ENCODE measurements at places on chromosomes 5 and 9.

GRCh38 chr5:10801931-10802666, 41.1 kb upstream of the DAP start:
- DNase-seq: no peak

DNA sequence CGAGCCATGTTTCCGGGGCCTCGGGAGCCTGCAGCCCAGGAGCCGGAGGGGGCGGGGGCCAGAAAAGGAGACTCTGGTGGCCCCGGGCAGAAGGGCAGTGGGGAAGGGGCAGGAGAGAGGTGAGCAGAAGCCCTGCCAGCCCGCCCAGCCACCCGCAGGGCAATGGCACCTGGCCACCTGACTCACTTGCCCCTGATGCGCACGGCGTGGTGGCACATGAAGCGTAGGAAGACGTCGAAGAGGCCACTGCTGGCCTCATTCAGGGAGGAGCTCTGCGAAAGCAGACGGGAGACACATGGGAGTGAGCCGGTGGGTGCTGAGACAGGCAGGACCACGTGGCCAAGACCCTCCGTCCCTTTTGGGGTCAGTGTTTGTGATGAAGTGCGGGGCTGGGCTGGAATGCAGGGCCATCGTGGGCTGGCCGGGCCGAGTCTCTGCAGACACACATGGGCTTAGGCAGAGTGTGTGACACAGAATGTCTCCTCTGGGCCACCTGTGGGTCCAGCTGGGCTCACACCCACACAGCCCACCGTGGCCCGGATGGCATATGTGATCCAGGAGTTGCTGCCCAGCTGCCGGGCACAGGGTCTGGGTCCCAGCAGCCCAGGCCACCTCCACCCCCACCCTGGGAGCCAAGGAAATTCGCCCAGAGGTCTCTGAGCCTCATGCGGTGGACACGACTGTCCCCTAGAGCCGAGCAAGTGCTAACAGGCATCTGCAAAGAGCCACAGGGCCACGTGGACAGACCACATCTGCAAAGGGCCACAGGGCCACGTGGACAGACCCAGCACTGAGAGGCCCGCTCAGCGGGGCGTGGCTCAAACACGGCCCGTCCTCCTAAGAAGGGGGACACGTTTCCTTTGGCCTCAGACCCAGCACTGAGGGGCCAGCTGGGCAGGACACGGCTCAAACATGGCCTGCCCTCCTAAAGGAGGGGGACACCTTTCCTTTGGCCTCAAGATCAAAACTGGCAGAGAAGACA, 23.6 kb downstream of the TERT start:
- DNase-seq: no peak

DNA sequence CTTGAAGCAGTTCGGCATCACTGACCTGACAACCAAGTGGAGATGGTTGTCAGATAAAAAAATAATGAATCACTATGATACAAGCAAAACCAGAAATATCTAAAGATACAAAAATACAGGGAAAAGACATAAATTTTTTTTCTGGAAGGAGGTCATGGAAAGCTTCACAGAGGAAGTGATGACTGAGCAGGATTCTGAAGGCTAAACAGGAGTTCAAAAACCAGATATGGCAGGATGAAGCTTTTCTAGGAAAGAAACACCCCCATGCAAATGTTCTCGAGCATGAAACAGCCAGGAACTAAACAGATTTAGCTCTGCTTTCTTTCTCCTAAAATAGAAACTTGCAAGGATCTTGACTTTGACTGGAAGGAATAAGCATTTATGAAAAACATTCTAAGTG, 60.7 kb upstream of the IFNE start:
- DNase-seq: no peak

DNA sequence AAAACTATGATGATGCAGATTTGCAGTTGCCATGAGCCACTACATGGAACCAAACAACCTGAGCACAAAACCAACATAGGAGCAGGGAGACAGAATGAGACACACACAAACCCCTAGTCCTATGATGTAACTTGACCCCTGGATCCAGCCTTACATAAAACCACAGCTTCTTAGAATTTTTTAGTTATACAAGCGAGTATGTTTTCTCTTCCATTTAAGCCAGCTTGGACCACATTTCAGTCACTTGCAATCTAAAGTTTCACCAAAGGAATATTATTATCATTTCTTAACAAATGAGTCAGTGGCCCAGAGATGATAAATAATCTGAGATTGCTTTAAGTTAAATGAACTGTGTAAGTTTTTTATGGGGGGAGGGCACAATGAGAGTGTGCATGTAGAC, 6.8 kb downstream of the SPOCK1 start:
- no peak for DNase-seq

DNA sequence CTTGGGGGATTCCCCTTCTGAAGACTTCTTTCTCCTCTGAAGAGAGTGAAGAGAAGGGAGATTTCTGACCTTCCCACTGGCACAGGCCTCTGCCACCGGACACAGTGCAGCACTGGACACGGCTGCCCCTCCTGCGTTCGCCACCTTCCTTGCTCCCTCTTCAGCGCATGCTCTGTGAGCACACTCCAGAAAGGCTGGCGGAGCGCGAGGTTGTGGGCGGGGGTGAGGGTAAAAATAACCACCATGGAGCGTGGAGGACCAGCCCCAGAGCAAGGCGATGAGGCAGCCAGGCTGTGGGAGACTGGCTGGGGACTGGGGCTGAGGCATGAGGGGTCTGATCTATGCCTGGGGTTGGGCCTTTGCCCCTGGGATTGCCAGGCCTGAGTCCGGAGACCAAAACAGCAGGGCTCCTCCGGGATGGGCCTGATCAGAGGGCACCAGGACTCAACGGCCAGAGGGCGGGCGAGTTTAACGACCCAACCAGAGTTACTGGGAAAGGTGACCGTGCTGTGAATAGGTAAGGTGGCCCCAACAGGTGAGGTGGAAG, 97.2 kb downstream of the ROR2 start:
- DNase-seq: no peak

Data from hematopoietic multipotent progenitor cell treated with erythropoietin and hydrocortisone succinate and interleukin-3 and kit ligand, for 6 days (in vitro differentiated cells).